ENCODE measurements at places on chromosomes 4 and X. TPM values are rescaled to one million over a fixed set of nuclear protein-coding genes. Genes with fewer than 3 reads are reported as not detected.

The ARR3 gene
- total RNA-seq = not detected

DNA sequence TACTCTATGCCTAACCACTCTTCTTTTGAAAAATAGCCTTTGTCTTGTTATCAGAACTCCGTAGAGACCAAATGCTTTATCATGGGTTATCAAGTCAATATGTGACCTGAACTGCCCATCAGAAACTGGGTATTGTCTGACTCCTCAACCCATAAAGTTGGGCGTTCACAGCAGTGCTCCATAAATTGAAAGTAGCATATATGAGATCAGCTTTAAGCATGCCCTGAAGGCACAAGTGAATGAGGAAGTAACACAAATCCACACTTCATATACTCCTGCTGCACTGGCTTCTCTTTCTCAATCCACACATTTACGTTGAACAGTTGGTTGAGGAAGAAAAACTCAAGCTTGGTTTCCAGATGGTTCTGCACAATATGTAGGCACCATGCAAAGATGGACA, 1106.0 kb downstream of the STIM2 start:
- no peaks in the 10 kb centered on the region for H3K4me1 ChIP-seq
- no peak overlapping the region for H3K27ac ChIP-seq
- H3K27me3 ChIP-seq = no peaks in the 10 kb centered on the region
- no peaks in the 10 kb centered on the region for H3K36me3 ChIP-seq
- DNase-seq = no peak

DNA sequence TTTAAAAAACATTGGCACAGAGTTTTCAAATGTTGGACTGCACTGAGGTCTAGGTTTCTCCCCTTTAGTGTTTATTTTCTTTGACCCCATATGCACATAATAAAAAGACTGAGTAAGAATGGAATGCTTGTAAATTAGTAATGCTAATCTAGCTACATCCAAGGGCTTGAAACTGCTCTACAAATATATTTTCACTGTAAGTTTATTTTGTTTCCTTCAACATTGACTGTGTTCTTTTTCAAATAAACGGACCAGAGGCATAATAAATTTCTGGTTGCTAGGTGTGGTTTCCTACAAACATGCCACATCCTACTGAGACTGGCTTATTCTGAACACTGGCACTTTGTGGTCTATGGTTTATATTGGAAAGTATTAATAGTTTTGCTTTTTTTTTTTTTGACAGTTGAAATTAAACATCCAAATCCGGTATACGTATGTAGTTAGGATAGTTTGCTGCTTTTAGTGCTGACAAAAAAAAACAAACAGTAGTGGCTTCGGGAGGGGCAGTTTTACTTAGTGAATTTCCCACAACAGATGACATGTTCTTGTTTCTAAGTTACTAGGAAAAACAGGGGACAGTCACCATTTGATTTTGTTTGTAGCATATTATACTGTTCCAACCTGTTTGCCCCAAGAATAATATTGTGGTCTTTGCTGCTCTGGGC, 13.2 kb downstream of the CA5B start:
- no peak for DNase-seq
- no peaks in the 10 kb centered on the region for H3K36me3 ChIP-seq
- no peaks in the 10 kb centered on the region for H3K4me1 ChIP-seq
- no peak overlapping the region for H3K4me3 ChIP-seq
- no peaks in the 10 kb centered on the region for H3K27me3 ChIP-seq

- H3K27me3 ChIP-seq = no peaks in the 10 kb centered on the region
- no peaks in the 10 kb centered on the region for H3K4me1 ChIP-seq
- peak; percentile 16 for DNase-seq
These were observed at the start of gene GLOD5 for GRCh38 chrX:48761674-48762471. TSS of gene GLOD5 (plus strand) at chrX:48761747. CDS start at chrX:48761791, 44 bp downstream.

GRCh38 chr4:29046781-29047180, 1673.4 kb upstream of the PCDH7 start:
- DNase-seq = no peak
- no peaks in the 10 kb centered on the region for H3K4me1 ChIP-seq
- H3K4me3 ChIP-seq = no peak overlapping the region

GRCh38 chr4:48190839-48191238, 56.8 kb upstream of the TXK start:
- H3K27me3 ChIP-seq = peaks cover 1% of the 10 kb centered on the region
- DNase-seq = no peak
- no peaks in the 10 kb centered on the region for H3K36me3 ChIP-seq

- no peak overlapping the region for H3K4me3 ChIP-seq
- no peak for DNase-seq
- H3K36me3 ChIP-seq = no peaks in the 10 kb centered on the region
- H3K27me3 ChIP-seq = peaks cover 4% of the 10 kb centered on the region
- no peaks in the 10 kb centered on the region for H3K4me1 ChIP-seq
These were observed 503.2 kb upstream of the CTSO start for GRCh38 chr4:156456830-156457229.

- H3K4me1 ChIP-seq = peaks cover 6% of the 10 kb centered on the region
- no peak overlapping the region for H3K4me3 ChIP-seq
- DNase-seq = no peak
- no peaks in the 10 kb centered on the region for H3K27me3 ChIP-seq
- no peaks in the 10 kb centered on the region for H3K36me3 ChIP-seq
- H3K27ac ChIP-seq = no peak overlapping the region
These were observed 7.8 kb upstream of the XK start for GRCh38 chrX:37677765-37678164.

GRCh38 chr4:152817331-152817730, 37.6 kb downstream of the ARFIP1 start:
- peaks cover 5% of the 10 kb centered on the region for H3K27me3 ChIP-seq
- no peak overlapping the region for H3K27ac ChIP-seq
- H3K36me3 ChIP-seq = peaks cover 34% of the 10 kb centered on the region
- no peaks in the 10 kb centered on the region for H3K4me1 ChIP-seq

DNA sequence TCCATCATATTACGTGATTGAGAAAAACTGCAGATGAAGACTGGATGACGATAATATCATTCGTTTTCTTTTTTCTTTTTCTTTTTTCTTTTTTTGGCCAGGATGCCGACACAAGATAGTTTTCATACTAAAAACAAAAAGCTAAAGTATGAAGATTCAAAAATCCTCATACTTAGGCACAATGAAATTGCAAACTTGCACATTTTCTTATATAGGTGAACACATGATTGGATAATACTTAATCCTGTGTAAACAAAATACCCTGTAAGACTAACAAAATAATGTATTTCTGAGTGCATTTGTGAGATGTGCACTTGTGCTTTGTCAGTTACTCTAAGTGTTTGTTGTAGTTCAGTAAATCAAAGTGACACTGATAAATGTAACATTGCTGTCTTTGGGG, 568.9 kb downstream of the ANKRD50 start:
- H3K4me3 ChIP-seq = no peak overlapping the region
- H3K27me3 ChIP-seq = no peaks in the 10 kb centered on the region
- DNase-seq = no peak
- H3K27ac ChIP-seq = no peak overlapping the region
- peaks cover 5% of the 10 kb centered on the region for H3K36me3 ChIP-seq
- H3K4me1 ChIP-seq = no peaks in the 10 kb centered on the region

DNA sequence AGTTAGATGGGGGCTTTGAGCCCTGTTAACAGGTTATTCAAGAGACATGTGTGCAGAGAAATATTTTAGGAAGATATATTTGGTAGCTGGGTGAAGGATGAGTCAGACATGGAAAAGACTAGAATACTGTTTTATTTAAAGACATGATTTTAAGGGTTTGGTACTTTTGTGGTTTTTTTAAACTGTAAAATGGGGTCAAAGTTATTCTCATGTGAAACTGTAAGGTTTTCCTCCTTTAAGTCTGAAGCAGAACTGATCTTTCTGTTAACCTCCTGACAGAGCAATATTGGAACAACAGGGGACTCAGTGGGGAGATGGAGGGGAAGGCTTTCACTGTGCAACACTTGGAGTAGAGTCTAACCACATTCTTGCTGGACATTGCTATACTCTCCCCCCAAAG, 112.4 kb upstream of the LSM6 start:
- no peaks in the 10 kb centered on the region for H3K4me1 ChIP-seq
- H3K36me3 ChIP-seq = no peaks in the 10 kb centered on the region
- DNase-seq = no peak
- H3K27me3 ChIP-seq = no peaks in the 10 kb centered on the region
- no peak overlapping the region for H3K27ac ChIP-seq

DNA sequence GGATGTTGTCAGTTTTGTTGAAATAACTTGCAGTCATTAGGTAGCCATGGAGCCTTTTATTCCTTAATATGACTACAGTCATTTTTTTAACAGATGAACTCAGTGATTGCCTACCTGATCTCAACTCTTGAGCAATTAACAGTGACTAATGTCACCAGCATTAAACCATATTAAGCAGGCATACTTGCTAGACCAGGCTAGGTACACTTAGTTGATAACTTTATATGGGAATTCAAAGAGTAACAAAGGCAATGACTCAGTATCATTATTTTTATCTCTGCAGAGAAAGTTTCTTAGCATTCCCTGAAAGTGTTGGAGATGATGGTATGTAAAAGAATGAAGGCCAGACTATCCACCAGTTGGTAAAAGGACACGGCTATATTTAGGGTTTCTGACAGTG, at the start of gene C4orf54:
Gene C4orf54, minus strand, starts transcription at position 31 of the 400 bp plus-strand sequence. CDS start 3,180 bp downstream, outside the sequence.
- DNase-seq = no peak
- H3K27ac ChIP-seq = no peak within 1 kb of the TSS
- no peaks in the 10 kb centered on the region for H3K4me1 ChIP-seq
- no peak within 1 kb of the TSS for H3K4me3 ChIP-seq

DNA sequence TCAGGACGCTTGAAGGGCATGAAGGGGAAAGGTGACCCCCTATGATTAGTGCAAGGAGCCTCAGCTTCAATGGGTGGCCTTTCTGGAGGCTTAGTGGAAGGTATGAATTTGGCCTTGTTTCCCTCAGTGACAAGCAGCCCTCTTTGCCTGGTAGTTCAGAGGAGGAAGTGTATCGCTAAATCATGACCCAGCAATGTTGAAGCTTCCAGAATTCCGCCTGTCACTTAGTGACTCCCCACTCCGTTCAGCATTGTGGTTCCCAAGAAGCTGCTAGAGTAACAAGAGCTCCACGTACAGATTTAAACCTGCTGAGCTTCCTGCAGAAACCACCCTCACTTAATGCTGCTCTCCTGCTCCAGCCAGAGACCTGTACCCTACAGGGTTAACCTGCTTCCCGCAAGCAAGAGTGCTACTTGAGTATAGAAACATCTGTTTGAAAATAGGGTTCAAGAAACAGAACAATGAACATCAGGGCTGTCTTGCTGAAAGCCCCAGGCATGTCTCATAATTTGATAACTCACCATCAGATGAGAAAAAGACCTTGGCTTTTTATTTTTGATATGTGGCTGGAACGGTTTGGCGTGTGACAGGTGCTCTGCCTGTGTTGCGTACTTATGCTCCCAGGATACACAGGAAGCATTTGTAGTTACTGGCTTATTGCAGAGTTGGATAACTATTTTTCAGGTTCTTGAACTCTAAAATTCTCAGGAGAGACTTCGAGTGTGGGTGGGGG, 105.2 kb downstream of the UCHL1 start:
- no peak overlapping the region for H3K27ac ChIP-seq
- H3K4me3 ChIP-seq = peak overlapping the region; percentile 81
- H3K4me1 ChIP-seq = peaks cover 24% of the 10 kb centered on the region
- no peaks in the 10 kb centered on the region for H3K36me3 ChIP-seq
- no peak for DNase-seq

- no peaks in the 10 kb centered on the region for H3K27me3 ChIP-seq
- no peaks in the 10 kb centered on the region for H3K36me3 ChIP-seq
- H3K27ac ChIP-seq = no peak overlapping the region
- no peaks in the 10 kb centered on the region for H3K4me1 ChIP-seq
- DNase-seq = no peak
These were observed 652.9 kb upstream of the IGFBP7 start for GRCh38 chr4:57763070-57763469.

- H3K4me3 ChIP-seq = peak overlapping the region; percentile 97
- H3K27ac ChIP-seq = peak overlapping the region; percentile 95
- H3K36me3 ChIP-seq = peaks cover 7% of the 10 kb centered on the region
- H3K4me1 ChIP-seq = peaks cover 22% of the 10 kb centered on the region
- peaks cover 14% of the 10 kb centered on the region for H3K27me3 ChIP-seq
These were observed 778 bp downstream of the CASP3 start for GRCh38 chr4:184648313-184649025.

DNA sequence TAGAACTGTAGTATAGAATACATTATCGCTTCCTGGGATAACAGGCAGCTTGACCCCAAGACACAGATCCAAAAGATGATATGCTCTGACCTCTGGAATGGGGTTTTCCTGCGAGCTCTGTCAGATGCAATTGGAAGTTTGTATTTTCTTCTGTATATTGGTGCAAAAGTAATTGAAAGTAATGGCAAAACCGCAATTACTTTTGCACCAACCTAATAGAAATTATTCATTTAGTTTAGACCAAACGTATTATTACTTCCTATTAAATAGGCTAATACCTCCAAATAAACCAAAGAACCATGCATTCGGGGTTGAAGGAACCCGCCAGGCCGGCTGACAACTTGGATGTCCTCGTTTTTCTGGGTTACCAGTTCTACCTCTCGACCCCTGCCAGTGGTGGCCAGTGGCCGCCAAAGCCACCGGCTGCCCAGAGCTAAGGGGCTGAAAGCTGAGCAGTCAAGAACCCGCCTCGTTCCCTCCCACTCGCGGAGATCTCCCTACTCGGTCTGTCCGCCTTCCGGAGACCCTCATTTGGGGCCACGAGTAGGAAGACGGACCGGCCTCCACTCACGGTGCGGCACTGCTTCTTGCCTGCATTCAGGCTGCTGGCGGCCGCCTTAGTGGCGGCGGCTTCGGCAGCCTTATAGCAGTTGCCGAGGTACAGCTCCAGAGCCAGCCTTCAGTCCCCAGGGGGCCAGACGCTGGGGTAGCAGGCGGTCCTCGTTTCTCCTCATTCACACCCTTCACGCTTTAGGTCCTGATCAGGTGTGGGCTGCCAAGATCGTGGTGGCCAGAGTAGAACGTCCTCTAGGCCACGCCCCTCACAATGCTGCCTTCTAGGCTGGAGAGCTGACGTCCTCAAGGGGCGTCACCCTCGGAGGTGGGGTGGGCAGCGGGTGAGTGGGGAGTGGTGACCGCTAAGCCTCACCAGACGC, 121.9 kb downstream of the RBMX2 start:
- H3K4me1 ChIP-seq = no peaks in the 10 kb centered on the region
- no peak overlapping the region for H3K27ac ChIP-seq
- no peak for DNase-seq
- H3K4me3 ChIP-seq = no peak overlapping the region

DNA sequence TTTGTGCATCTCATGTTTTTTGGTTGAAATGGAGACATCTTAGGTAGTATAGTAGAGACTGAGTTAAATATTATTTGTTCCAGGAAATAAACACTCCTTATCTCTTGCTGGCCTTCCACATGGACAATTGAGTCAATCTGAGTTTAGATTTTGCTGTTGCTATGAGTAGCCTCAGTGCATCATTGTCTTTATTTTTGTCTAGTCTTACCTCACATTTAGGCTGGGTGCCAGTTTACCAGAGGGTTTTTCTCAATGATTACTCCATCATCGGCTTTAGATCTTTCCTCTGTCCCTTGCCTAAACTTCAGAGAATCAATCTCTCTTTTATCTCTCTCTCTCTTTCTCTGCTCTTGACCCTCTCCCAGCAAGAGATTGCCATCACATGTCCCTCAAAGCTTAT, 73.6 kb downstream of the GABRB1 start:
- peaks cover 13% of the 10 kb centered on the region for H3K4me1 ChIP-seq
- H3K4me3 ChIP-seq = no peak overlapping the region
- H3K36me3 ChIP-seq = no peaks in the 10 kb centered on the region

- H3K27me3 ChIP-seq = no peaks in the 10 kb centered on the region
- H3K36me3 ChIP-seq = peaks cover 29% of the 10 kb centered on the region
These were observed 47.1 kb upstream of the SORBS2 start for GRCh38 chr4:185859111-185859510.

GRCh38 chr4:28469886-28470285, 1609.2 kb downstream of the STIM2 start:
- H3K27ac ChIP-seq = no peak overlapping the region
- no peaks in the 10 kb centered on the region for H3K4me1 ChIP-seq
- H3K4me3 ChIP-seq = no peak overlapping the region

GRCh38 chrX:129144172-129145038, 378.9 kb downstream of the SMARCA1 start:
- H3K4me1 ChIP-seq = peaks cover 21% of the 10 kb centered on the region
- peak overlapping the region; percentile 46 for H3K4me3 ChIP-seq
- no peak overlapping the region for H3K27ac ChIP-seq
- no peak for DNase-seq
